ENCODE measurements at places on chromosomes 7 and 10.

DNA sequence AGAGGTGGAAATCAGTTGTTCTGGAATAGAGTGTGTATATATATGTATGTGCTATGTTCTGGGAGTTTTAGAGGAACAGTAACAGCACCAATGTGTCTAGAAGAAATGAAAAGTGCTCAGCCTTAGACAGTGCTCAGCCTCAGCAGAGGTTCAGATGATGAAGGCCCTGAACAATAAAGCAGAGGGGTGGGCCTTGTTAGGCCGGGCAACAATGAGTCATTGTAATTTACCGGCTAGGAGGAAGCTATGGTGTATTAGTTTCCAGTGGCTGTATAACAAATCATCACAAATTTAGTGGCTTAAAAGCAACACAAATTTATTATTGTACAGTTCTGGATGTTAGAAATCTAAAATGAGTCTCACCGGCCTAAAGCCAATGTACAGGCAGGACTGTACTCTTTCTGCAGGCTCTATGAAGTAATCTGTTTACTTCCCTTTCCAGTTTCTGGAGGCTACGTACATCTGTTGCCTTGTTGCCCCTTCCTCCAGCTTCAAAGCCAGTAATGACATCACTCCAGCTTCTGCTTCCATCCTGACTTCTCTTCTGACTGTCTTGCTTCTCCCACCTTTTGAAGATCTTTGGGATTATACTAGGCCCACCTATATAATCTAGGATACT lies 84.6 kb downstream of the CH25H start:
- no peak for DNase-seq

DNA sequence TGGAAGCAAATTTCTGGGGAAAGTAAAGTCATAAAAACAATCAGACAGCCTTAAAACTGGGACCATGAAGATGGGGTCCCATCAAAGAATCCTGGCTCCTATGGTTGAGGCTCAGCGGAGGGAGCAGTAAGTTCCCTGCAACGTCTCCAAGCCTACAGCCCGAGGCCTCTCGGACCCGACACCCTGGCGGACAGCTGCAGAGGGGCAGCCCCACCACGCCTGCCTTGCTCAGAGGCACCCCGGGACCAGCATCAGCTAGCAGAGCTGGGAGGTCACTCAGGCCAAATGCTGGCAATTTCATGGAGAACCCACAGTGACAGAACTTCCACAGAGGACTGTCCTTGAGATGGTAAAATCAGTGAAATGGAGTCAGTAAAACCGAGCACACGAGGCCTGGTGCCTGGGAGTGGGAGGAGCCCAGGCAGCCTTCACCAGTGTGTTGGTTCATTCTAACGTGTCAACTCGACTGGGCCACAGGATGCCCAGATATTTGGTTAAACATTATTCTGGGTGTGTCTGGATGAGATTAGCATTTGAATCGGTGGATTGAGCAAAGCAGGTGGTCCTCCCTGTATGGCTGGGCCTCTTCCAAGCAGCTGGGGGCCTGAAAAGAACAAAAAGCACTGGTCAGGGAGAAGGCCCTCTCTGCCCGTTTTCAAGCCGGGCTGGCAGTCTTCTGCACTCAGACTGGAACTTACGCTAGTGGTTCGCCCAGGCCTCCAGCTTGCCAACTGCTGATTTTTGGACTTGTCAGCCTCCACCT lies 96.2 kb upstream of the INSIG1 start:
- DNase-seq = no peak

DNA sequence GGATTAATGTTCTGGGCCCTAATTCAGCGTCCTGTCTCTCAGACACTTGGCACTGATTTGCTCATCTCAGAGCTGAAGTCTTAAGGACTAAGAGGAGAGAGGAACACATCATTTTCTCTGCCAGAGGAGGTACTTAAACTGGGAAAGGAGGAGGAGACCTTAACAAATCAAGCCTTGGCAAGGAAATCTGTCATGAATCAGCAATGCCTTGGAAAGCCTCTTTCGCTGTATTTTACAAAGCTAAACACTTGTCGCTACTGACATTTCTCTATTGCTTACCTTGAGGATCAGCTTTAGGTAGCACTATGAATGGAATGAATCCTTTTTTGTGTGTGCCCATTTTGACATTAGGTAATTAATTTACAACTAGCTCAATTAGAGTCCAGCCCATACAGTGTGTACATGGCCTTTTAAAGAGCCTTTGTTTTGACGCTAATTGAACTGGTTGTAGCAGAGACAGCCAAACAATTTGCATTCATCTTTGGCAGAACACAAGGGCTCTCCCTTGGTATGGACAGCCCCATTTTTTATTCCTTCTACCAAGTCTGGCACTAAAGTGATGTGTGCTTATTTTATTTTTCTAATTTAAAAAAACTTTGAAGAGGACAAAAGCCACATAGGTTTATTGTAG lies 37.4 kb downstream of the AUTS2 start:
- DNase-seq = no peak

GRCh38 chr7:5605775-5606634 lies 175.5 kb downstream of the RNF216 start:
- no peak for DNase-seq

GRCh38 chr10:43395571-43396060 lies 13.4 kb downstream of the HNRNPF start:
- DNase-seq = no peak

DNA sequence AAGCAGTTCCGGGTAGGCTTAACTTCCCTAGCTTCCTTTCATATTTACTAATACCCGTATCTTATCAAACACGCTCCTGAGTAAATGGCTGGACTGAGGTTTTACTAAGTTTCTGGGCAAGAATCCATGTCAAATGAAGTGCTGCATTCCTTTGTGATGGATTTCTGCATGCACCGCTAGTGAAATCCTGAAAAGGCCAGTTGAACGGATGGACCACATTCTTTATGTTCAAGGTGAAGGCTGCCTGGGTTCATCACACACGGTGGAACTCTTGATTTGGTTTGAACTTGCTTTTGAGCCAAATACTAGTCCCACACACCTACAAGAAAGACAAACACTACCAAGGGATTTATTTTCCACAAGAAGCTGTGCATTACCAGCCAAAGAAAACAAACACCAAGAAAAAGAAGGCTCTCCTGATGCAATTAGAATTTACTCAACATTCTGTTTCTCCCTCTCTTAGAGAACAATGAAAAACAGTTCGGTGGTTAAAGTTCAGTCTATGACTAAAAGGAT lies 255.0 kb upstream of the SEMA3C start:
- DNase-seq = no peak

DNA sequence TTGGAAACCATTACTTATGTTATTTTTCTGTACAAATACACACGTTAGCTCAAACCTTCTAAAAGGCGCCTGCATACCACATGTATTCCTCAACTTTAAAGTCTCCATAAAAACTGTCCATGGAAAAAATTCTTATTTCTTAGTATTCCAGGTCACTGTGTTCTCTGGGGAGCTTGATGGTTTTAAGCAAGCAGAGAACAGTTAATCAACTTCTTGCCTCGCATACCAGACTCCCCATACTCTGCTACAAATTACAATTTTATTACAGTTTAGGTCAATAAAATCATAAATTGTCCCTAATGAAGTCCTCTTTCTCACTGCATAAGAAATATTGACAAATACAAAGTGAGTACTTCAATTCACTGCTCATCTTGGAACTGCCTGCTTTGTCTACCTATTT lies 77.0 kb upstream of the GPR22 start:
- no peak for DNase-seq

GRCh38 chr7:85682833-85683620 lies 496.2 kb upstream of the SEMA3D start:
- no peak for DNase-seq

GRCh38 chr10:75718991-75719390 lies 287.6 kb downstream of the LRMDA start:
- DNase-seq = no peak

GRCh38 chr7:67754651-67755050 lies 758.0 kb downstream of the TYW1 start:
- no peak for DNase-seq

GRCh38 chr10:123526356-123527064 lies 139.6 kb upstream of the GPR26 start:
- no peak for DNase-seq

DNA sequence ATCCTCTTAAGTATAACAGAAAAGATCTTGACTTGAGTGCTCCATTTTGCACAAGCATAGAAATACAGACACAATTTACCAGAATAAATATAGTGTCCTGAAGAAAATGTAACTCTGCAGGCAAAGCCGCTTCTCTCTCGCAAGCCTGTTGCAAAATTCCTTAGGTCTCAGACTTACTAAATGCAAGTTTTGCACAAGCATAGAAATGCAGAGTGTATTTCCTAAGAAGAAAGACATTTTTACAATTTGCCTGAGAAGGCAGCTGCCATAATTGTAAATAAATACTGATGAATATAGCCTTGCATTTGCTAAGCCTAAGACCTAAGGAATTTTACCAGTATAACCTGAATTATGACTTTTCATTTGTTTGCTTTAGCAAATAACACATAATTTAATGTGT lies 67.1 kb downstream of the AGMO start:
- no peak for DNase-seq

GRCh38 chr7:138549082-138549481 lies 89.0 kb downstream of the TRIM24 start:
- DNase-seq = no peak

GRCh38 chr10:125231813-125232475 lies 71.6 kb upstream of the CTBP2 start:
- DNase-seq = no peak

GRCh38 chr7:91541641-91542040 lies 277.4 kb downstream of the FZD1 start:
- DNase-seq = no peak

DNA sequence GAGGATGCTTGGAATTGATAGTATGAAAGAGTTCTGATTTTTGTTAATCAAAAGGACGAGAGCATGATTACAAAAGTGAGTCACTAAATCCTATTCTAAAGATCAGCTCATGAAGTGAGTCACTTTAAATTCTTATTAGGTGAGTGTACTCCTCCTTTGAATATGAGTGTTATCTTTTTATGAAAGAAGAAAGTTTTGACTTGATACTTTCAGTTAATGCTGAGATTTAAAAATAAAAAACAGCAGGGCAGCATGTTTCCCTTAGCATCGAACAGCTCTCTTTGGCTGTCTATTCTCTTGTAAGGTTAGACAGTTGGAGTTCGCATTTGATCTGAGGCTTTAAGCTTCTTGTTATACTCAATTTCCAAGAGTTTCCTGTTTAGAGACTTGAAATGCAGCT lies 222.0 kb downstream of the TWIST1 start:
- DNase-seq = no peak

- peak; percentile 76 for DNase-seq
Observed at GRCh38 chr10:117216611-117217195, 19.4 kb downstream of the KCNK18 start.

DNA sequence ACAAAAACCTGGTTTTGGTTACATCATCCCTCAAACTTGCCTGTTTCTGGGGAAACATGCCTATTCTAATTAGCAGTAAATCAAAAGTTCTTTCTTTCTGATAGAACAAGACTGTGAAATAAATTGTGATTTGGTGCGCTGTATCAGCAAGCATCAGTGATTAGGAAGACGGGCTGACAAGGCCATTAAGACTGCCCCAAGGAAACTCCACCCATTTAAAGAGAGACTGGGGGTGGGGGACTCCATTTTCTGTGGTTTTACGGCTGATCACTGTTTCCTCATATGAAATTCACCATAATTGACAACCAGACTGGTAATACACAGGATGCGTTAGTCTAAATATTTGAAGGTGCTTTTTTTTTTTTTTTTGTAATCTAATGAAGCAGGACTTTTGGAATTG lies 68.7 kb downstream of the MBL2 start:
- no peak for DNase-seq

DNA sequence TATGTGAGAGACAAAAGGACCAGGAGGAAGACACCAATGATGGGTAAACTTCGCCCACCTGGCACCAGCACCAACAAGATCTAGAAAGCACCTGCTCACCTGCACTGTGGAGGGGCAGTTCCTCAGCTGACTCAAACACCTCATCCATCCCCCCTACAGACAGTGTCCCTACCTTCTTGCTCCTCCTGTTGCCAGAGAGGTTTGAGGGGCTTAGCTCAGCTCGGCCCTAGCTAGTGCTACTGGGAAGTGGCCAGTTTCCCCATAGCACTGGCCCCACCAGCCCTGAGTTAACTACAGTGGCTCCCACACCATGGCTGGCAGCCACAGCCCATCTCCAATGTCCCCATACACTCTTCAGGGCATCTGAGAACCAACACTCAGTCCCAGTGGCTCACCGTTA lies 70.8 kb downstream of the GRID1 start:
- no peak for DNase-seq

- no peak for DNase-seq
Observed at GRCh38 chr7:100891568-100892247, 2.2 kb upstream of the UFSP1 start.

DNA sequence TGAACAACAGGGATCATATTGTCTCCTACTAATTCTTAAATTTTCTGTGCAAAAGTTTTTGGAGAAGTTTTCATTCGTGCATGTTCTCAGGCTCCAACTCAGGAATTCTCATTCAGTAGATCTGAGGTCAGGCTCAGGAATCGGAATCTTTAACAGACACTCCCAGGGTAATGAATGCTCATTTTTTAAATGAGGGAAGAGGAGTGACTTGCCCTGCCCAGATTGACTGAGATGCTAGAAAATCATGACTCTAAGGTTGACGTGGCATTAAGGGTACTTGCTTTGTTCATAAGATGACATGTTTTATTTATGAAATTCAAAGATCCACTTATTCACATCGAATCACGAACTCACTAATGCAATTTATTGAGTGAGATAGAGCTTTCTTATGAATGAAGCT lies 196.6 kb upstream of the NPVF start:
- no peak for DNase-seq

GRCh38 chr7:1794888-1795542 lies 124.9 kb downstream of the ELFN1 start:
- no peak for DNase-seq

DNA sequence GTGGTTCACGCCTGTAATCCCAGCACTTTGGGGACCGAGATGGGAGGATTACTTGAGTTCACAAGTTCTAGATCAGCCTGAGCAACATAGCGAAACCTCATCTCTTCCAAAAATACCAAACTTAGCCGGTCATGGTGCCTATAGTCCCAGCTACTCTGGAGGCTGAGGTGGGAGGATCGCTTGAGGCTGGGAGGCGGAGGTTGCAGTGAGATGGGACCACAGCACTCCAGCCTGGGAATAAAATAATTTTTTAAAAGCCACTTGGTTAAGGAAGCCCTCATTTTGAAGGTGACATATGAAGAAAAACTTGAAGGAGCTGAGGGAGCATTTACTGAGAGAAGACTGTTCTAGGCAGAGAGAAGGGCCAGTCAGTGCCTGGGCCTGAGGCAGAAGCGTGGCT lies 4.2 kb upstream of the EZH2 start:
- DNase-seq = no peak

DNA sequence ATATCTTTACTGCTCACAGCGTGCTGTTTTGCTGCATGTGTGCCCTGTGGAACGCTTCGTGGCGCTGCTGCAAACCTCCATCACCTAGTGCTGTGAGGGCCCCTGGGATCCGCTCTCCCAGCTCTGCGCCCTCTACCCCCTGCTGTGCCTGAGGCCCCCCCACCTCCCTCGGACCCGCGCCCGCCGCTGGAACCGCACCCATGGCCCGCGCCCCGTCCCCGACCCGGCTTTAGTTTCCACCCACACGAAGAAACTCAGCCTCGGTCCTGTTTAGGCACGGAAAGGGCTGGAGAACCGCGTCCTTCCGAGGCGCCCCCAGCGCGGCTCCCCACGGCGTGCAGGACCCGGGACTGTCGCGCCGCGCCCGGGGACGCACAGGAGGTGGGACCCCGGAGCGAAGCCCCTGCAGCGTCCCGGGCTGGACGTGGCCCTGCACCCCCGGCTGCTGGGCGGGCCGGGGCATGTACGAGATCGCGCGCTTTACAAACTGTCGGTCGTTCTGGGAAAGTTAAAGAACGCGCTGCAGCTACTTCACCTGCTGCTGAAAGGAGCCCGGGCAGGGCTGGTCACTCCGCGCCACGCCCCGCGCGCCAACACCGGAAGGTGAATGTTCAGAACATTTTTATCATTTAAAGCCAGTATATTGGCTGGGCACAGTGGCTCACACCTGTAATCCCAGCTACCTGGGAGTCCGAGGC lies 54.3 kb downstream of the BMS1 start:
- no peak for DNase-seq

All from stimulated activated CD4-positive, alpha-beta T cell treated with anti-CD3 and anti-CD28 coated beads, Interleukin-2, amount 100 ng/mL, for 48 hours (primary cell).